ENCODE measurements at places on chromosomes 7 and 10.
A peak's percentile ranks its signal among the peaks of the same experiment; 100 is the strongest.

GRCh38 chr7:97203957-97204356, 86.5 kb downstream of the SDHAF3 start:
- DNase-seq: no peak

- no peak for DNase-seq
These were observed 8.2 kb downstream of the BLNK start for GRCh38 chr10:96263176-96263575.

DNA sequence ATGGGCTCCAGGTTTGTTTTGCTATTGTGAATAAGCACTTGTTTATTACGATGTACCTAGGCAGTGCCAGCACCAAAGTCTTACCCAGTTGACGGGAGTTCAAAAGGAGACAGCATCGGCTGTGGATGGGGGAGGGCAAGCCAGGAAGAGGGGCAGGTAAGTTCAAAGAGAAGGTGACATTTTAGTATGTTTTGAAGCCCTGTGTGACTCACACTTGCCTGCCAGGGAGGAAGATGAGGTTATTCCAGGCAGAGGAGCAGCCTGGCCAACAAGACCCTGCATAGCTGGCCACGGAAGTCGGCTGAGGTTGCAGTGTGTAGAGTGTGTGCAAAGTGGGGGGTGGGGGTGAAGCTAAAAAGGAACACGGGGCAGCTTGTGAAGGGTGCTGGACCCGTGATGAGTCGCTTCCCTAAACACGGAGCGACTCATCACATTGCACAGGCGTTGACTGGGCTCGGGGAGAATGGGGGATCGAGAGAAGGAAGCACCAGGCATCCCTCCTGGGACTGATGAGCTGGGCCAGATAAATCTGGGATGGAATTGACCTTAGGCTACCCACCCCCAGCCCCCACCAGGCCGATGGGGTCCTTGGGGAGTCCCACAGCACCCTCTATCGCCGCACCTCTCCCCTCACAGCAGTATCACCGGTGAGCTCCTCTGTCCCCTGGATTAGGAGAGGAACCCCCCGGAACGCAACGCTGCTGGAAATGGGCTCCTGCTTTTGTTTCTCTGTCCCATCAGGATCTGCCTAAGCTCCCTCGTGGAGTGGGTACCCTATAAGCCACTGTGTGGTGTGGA, 97.9 kb upstream of the IKZF1 start:
- DNase-seq: peak; percentile 73

- DNase-seq: no peak
These were observed 24.6 kb downstream of the TBXAS1 start for GRCh38 chr7:139853506-139854123.

- DNase-seq: no peak
These were observed 29.5 kb downstream of the EGFR start for GRCh38 chr7:55048221-55048859.

DNA sequence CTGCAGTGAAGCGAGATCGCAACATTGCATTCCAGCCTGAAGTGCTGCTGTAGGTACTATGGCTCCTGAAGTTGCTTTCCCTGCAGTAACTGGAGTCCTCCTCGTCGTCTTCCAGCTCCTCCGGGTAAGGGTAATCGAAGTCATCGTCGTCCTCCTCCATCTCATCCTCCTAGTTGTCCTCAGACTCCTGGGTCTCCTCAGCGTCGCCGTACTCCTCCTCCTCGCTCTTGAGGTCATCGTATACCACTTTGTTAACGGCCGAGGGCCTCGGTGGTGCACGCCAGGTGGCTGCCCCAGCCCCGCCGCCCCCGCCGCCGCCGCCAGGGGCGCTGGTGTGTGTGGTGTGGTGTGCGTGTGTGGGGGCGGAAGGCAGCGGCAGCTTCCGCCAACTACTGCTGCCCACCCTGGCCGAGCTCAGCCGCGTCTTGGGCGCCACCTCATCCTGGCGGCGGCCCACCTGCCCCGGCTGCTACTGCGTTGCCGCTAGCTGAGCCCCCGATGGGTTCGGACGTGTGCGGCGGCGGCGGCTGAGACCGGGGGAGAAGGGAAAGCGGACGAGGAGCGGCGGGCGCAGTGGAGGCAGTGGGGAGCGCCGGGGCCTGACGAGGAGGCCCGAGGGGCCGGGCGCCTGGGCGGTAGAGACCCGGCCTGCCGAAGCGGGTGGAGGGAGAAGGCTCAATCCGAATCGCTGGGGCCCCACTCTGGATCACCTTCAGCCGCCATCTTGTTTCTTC, 11.8 kb upstream of the ACBD5 start:
- peak; percentile 91 for DNase-seq

GRCh38 chr10:21406595-21407193, 118.8 kb downstream of the SKIDA1 start:
- no peak for DNase-seq

- DNase-seq: no peak
These were observed 12.2 kb upstream of the BMPR1A start for GRCh38 chr10:86744067-86744725.

- no peak for DNase-seq
These were observed 102.0 kb upstream of the FAM20C start for GRCh38 chr7:90111-91063.

- no peak for DNase-seq
These were observed 9.6 kb downstream of the CUL1 start for GRCh38 chr7:148708026-148708885.

DNA sequence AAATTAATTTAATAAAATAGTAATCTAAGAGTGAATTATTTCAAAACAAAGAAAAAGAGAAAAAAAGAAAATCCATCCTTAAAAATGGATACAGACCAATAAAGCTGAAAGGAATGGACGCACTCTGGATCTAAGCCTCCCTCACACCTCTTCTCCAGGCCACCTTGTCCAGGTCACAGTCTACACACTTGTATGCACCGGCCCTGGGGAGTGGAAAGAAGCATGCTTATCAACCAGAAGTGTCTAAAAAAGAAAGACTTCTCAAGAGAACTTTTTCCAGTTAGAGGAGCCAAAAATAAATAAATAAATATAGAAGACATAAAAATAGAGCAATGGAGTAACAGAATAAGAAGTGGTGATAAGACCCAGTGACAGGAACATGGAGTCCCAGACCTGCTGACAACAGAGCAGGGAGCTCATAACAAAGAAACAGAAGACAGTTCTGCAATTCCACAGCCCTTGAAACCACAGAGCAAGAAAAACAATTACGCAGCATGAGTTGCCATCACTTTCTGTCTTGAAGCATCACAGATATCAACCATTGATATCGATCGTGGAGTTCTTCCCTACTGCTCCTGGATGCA, 311.7 kb upstream of the NFE2L3 start:
- DNase-seq: no peak

DNA sequence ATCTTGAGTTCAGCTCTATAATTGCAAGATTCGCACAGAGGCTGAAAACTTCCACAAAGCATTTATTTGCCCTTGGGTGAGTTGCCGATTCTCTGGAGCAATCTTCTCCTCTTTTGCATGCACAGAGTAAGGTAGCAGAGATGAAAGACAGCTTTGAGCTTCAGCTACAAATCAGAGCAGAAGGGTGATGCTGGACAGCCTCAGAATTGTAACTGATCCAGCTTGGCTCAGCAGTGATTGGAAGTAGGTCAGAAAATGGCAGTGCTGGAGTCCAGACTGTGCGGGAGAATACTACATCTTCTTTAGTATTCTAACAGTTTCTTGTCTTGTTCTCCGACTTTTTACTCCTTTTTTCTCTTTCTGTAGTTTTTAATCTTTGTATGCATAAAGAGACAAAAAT, 55.4 kb upstream of the CDC14C start:
- DNase-seq: no peak

DNA sequence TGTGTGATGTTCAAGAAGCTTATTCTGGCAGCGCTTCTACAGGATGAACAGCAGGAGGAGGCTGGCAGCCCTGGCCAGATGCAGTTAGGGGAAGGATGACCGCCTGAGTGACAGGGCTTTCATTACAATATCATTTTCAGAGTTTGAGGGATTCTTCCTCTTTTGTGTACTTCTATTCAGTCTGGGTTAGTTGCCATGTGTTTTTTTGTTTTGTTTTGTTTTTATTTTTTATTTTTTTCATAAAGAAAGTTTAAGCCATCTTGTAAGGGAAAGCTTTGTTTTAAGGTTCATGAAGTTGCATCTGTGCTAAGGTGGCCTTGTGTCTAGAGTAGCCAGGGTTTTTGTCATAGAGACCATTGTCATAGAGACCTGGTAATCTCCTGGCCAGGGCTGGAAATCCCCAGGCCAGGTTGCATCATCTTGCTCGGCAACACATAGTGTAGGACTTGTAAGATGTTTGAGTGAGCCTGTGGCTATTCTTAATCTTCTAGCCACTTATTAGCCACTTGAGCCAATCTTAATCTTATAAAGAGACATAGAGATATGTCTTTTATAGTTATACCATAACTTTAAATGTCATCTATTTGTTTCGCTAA, 230.5 kb upstream of the TMEM229A start:
- DNase-seq: no peak

- DNase-seq: no peak
These were observed 816 bp upstream of the SDK1 start for GRCh38 chr7:3300221-3300650.

GRCh38 chr10:35685402-35685801, 43.3 kb upstream of the FZD8 start:
- DNase-seq: no peak

GRCh38 chr7:90563286-90563685, 32.8 kb upstream of the CDK14 start:
- DNase-seq: no peak

DNA sequence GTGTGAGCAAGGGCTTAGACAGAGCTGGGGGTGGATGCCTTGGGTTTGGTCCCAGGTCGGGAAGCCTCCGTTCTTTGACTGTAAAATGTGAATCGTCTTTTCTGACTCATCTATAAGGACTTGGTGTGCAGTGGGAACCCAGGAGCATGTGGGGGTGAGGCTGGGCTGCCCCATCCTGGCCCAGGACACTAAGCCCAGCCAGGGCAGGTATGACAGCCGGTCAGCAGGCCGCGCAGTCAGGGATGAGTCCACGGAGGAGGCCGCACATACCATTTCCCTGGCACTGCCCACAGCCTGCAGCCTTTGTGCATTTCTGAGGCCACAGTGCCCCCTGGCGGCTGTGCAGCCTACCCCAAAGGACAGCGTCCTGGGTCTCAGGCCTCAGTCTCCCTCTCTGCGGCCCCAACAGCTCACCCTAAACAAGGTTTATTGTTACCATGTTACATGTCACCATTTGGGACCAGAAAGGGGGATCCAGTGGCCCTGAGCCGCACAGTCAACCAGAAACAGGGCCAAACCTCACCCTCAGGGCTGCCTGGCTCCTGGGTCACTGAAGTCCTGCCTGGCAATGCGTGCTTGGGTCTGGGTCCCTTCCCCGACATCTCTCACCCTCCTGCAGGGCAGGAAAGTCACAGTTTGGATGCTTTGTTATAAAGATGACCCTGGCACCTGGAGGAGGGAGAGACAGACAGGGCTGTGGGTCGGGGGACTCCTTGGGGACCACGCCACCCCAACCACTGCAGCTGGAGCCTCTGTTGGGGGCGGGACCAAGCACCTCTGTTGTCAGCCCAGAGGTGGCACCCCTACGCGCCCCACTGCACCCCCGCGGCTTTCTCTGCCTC, 14.4 kb upstream of the SH2B2 start:
- DNase-seq: peak; percentile 77

GRCh38 chr10:58451193-58451889, 61.3 kb upstream of the BICC1 start:
- no peak for DNase-seq

GRCh38 chr7:80216996-80217842, 82.6 kb downstream of the GNAI1 start:
- DNase-seq: no peak

DNA sequence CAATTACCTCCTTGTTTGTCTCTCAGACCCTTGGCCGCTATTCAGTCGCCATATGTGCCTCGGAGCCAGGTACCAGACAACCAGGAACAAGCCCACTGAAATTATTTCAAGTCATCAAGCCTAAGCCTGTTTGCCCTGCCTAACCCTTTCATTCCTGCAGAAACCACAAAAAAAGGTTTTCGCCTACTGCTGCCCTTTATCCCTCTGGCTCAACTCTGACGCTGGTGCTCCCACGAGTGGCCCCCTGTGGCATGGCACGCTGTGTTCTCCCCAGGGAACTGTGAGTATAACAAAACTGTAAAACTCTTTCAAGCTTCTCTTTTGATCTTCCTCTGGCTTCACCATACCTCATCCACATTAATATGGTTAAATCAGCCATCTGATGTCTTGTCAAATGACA, 215.7 kb upstream of the CDC14C start:
- no peak for DNase-seq

DNA sequence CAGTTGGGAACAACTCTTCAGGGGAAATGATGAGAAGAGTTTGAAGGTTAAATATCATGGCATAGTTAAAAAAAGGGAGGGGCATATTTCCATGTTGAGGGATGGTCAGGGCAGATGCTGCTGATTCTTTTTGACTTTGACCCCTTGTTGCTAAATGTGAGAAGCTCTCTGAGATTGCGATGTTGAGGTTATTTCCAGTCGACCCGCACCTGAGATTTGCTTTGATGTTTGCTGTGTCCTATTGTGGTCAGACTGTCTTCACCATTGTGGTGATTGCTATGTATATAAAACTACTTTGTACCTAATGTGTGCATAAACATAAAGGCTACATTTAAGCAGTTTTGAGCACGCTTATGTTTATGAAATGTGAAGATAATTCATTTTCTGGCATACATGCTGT, 90.9 kb downstream of the BBS9 start:
- no peak for DNase-seq

- DNase-seq: no peak
These were observed 153.1 kb downstream of the ZNF365 start for GRCh38 chr10:62527019-62527827.

- no peak for DNase-seq
These were observed 155.7 kb downstream of the MGMT start for GRCh38 chr10:129622736-129623135.

DNA sequence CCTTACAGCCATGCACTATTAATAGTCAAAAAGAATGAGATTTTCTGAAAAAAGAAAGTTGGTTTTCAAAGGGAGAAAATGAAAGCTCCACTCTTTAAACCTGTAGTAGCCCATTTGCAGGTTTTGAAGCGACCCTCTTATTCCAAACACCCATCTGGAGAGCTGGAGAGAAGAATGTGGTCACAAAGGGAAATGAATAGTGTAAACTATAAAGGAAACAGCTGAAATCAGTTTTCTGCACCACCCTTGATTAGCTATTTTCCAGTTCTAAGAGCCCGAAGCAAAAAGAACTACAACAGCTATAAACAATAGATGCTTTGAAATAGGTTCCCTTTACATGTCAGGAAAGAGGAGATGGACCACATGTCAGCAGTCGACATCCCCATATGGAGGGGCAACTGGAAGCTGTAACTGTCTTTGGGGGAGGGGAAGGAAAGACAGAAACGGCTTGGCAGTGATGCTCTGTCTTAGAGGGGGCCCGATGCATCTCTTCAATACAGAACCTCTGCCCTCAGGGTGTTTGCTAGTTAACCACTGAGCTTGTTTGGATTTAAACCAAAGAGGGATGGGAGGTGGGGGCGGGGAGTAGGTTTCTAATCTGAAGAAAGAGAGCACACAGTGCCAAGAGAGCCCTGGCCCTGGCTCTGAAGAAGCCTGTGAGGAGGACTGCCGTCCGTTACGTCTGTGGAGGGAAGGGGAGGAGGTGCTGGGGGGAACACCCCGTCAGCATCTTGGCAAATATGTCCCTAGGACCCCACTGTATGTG, 55.3 kb downstream of the CPVL start:
- DNase-seq: no peak

Measured in stimulated activated effector memory CD8-positive, alpha-beta T cell treated with anti-CD3 and anti-CD28 coated beads, Interleukin-12 subunit alpha, Interleukin-12 subunit beta, amount 100 ng/mL, for 72 hours (primary cell).